ENCODE measurements at places on chromosomes 1 and 21.

DNA sequence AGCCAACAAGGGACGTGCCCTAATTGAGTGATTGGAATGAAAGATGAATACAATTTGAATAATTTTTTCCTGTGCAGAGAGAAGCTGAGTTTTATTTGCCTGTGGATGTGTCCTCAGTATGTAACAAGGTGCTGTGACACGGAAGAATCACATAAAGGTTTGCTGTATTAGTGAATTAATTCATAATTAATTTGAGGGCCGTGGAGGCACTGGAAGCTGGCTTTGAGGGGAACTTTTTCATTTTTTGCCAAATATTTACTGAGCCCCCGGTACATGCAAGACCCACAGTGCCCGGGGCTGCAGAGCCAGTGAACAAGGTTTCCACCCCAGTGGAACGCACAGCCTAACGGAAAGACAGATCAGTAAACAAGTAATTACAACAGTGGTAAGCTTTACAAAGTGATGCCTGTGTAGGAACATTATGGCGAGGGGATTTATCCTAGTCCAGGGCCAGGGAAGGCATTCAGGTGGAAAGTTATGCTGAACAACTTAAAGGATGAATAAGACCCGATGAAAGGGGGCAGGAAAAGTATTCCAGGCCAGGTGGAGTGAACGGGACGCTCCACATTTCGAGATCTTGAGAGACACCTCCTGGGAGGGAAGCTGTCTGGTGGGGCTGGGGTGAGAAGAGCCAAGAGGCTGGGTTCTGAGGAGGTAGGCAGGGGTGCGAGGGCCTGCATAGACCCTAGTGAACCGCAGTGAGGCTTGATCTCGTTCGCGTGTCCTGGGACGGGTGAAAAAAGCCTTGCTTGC, 773 bp upstream of the RCC2 start:
- DNase-seq, result no peak

DNA sequence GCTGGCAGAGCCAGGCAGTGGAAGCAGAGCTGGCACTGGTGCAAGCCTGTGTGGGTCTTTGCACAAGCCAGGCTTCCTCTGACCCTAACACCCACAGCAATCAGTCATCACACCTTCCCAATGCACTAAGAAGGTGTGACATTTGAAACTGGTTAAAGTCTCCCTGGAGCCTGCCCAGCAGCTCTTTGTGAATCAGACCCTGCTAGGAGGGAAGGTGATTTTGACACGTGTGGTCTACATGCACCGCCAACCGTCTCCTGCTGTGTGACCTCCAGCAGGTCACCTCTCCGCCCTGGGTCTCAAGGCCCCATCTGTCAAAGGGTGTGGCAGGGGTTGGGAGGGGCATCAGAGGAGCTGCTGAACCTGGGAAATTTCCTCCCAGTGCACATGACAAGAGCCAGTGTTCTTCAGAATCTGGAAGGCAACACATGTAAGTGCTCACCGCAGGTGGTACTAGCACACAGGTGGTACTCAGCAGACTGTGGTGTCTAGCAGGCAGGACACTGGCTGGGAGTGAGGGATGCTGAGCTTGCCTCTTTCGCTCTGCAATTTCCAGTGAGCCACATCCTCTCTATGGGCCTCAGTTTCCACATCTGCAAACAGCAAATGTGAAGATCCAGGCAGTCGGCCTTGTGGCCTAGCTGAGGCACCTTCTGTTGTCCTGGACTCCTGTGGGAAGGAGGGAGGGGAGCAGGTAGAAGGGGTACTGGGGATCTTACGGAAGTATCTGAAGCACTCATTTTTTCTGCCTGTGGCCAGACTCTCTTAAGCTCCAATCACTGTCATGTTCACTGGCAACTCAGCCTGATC, 123.2 kb downstream of the DMRTB1 start:
- no peak for DNase-seq

- DNase-seq, result no peak
Measured at GRCh38 chr1:223659711-223660110, 5.8 kb downstream of the CAPN8 start.

- no peak for DNase-seq
Measured at GRCh38 chr1:119984771-119985170, 84.7 kb downstream of the NOTCH2 start.

- DNase-seq, result no peak
Measured at GRCh38 chr1:197312163-197312562, 44.1 kb downstream of the CRB1 start.

DNA sequence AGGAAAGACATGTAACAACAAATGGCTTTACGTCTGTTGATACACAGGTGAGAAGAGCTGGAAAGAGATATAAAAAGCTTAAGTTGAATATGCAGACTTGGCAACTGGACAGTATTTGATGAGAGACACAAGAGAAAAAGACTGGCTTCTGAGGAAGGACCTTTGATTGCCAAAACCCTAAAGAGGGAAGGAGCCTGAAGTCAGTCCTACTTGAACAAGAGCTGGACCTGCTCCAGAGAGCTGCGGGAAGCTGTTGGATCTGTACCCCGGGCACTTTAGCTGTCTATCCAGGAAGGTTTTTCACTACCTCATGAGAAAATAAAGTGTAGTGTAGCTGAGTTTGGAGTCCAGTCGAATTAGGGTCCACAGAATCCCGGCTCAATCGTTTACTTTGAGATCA, 25.3 kb upstream of the LRRC8B start:
- no peak for DNase-seq

- DNase-seq, result no peak
Measured at GRCh38 chr1:218380125-218380977, 35.2 kb downstream of the TGFB2 start.

DNA sequence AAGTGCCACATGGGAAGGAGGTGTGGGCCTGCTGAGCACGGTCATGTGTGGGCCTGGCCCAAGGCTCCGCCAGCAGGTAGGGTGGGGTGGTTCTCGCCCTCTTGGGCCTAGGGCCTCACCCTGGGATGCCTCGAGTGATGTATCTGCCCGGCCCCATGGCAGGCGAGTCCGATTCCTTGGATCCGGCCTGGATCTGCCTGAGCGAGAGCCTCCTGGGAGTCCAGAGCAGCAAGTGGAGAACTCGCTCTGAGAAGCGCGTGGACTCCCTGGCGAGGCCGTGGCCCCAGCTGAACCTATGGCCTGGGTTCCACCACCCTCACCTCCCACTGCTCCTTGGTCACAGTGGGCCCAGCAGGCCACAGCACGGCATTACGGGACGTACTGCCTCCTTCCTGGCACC, 8.2 kb upstream of the TTC34 start:
- DNase-seq, result no peak

DNA sequence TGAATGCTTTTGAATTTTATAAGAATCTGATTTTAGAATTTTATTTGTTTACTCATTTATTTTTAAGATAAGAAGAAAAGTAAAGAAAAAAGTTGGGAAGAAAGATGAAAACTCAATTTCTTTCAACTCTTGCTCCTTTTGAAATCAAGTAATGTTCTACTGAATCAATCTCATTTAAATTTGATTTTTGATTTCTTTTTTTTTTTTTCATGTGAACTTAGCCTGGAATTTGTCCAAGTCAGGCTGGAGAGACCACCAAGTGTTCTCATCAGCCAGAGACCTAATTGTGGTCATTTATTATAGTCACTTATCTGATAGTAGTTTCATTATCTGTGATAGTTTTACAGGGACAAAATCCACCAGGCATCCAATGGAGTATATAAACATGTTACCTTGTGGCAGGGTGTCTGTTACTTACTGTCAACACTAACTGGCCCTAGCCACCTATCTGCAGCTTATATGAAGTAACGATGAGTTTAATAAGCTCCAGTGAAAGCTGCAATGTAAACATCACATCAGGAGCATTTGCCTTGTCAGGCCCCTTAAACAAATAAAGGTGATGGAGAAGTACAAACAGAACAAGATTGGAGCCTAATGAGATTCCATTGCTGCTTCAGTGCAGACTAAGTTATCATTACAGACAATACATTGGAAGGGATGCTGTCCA, 39.2 kb downstream of the HLX start:
- DNase-seq, result no peak

DNA sequence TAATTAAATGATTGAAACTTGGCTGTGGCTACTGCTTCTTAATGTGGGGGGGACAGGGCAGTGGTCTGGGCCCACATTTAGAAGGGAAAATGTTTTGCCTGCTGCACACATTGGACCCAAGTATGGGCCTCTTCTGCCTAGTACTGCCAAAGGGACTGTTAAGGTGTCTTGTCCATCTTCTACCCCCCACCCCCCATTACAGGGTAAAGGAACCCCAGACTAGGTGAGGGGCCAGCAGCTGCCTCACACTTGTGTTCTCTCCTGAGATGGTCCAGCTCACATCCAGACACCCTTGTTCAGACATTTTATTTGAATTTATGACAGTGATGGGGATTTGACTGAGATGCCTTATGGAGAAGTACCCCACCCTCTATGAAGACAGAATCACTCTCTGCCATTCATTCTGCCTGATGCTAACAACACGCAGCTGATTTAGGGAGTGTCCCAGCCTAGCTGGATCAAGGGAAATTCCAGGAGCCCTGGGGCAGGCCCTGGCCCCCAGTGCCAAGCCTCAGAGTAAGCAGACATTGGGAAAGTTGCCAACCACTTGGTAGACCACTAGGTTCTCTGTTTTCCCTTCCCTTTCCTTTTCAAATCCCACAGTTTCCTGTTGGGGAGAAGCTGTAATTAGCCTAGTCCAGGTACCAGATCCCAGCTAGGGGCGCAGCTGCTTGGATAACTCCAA, 42.1 kb downstream of the YARS1 start:
- no peak for DNase-seq

- no peak for DNase-seq
Measured at GRCh38 chr1:57262472-57262871, 161.4 kb downstream of the DAB1 start.

- DNase-seq, result no peak
Measured at GRCh38 chr1:9093581-9093980, 24.1 kb upstream of the SLC2A5 start.

- no peak for DNase-seq
Measured at GRCh38 chr1:82634266-82634665, 833.5 kb downstream of the ADGRL2 start.

- DNase-seq, result no peak
Measured at GRCh38 chr1:31782421-31783410, 18.6 kb upstream of the ADGRB2 start.

DNA sequence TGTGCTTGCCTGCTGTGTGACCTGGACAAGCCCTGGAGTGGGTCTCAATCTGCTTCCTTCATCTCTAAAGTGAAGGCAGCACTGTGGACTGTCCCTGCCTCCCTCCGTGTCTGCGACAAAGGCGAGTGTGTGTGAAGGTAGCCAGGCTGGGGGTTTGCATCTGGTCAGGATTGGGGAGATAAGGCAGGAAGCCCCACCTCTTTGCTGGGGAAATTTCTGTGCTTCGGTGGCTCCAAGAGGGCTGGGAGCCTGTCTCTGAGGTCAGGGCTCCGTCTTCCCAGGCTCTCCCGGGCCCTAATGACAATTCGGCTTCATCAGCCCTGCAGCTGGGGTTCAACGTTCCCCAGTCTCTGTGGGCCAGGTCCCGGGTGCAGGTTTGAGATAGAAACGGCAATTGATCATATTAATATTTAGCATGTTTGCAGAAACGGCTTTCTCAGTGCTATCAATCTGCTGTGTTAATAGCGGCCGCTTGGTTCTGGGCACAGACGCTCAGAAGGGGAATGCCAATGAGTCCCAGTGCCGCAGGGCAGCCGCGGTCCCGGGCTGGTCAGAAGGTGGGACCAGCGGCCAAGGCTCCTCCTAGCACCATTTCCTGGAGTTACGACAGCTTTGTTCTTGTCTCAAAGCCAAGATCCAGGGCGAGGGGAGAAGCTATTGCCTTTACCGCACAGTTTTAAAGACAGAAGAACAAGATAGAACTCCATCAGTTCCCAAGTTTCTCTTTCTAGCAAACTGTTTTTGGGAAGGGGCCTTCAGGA, 105.7 kb downstream of the PRDM16 start:
- DNase-seq, result no peak

DNA sequence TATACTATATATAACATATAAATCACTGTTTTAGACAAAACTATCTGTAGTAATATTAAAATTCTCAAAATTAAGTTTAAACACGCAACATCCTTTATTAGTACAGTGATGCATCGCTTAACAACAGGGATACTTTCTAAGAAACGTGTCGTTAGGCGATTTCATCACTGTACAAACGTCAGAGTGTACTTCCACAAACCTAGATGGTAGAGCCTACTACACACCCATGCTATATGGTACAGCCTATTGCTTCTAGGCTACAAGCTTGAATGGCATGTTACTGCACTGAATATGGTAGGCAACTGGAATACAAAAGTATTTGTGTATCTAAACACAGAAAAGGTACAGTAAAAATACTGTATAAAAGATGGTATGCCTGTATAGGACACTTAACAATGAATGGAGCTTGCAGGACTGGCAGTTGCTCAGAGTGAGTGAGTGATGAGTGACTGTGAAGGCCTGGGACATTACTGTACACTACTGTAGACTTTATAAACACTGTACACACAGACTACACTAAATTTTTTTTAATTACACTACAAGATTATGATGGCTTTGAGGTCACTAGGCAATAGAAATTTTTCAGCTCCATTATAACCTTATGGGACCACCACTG, 10.5 kb downstream of the FOXJ3 start:
- no peak for DNase-seq

DNA sequence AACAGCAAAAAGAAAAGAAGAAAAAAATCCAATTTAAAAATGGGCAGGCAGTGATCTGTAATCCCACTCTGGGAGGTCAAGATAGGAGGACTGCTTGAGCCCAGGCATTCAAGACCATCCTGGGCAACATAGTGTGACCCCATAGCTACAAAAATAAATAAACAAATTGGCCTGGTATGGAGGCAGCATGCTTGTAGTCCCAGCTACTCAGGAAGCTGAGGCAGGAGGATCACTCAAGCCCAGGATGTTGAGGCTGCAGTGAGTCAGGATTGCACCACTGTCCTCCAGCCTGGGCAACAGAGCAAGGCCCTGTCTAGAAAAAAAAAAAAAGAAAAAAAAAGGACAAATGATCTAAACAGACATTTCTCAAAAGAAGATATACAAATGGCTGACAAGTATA, 99.6 kb downstream of the EIF4G3 start:
- DNase-seq, result no peak

- DNase-seq, result no peak
Measured at GRCh38 chr1:202578565-202578964, 131.7 kb downstream of the SYT2 start.

- no peak for DNase-seq
Measured at GRCh38 chr1:185409763-185410528, 92.9 kb upstream of the IVNS1ABP start.

- DNase-seq, result no peak
Measured at GRCh38 chr1:55974714-55975441, 604.5 kb downstream of the PLPP3 start.

- DNase-seq, result no peak
Measured at GRCh38 chr1:38126970-38127369, 80.4 kb upstream of the POU3F1 start.

DNA sequence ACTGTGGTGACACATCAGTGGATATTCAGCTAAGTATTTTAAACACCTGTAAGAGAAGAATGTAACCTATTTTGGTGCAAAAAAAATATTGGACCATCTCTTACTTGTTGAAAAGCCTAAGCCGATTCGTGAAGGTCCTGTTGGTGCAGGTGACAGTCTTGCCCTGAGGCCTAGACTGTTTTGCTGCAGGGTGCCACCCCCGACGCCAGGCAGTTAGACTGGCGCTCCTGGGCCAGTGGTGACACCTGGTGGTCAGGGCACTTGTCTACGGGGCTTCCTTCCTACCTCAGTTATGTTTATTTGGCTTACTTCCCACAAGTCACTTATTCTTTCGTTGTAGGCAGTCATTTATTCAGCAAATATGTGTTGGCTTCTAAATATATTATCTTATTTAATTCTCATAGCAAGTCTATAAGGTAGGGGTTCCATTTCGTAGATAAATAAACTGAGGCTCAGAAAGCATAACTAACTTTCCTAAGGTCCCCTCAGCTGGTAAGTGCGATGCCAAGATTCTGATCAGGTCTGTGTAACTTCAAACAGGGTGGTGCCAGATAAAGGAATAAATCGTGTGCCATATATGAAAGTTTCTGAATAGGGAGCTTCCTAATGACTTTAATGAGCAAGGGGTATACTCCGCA, 1.9 kb downstream of the EEIG2 start:
- peak; percentile 76 for DNase-seq
